ENCODE measurements at places on chromosomes 2 and 18.

GRCh38 chr2:8517850-8518498, 163.9 kb upstream of the ID2 start:
- no peak for DNase-seq

GRCh38 chr2:134253804-134254203, at the start of gene MGAT5:
MGAT5 (plus strand) TSS chr2:134254072; CDS start chr2:134254404, 332 bp downstream.
- DNase-seq = no peak

GRCh38 chr18:10249801-10250200, 204.6 kb upstream of the APCDD1 start:
- DNase-seq = no peak

- no peak for DNase-seq
Measured at GRCh38 chr2:57828221-57828620, 218.4 kb upstream of the VRK2 start.

DNA sequence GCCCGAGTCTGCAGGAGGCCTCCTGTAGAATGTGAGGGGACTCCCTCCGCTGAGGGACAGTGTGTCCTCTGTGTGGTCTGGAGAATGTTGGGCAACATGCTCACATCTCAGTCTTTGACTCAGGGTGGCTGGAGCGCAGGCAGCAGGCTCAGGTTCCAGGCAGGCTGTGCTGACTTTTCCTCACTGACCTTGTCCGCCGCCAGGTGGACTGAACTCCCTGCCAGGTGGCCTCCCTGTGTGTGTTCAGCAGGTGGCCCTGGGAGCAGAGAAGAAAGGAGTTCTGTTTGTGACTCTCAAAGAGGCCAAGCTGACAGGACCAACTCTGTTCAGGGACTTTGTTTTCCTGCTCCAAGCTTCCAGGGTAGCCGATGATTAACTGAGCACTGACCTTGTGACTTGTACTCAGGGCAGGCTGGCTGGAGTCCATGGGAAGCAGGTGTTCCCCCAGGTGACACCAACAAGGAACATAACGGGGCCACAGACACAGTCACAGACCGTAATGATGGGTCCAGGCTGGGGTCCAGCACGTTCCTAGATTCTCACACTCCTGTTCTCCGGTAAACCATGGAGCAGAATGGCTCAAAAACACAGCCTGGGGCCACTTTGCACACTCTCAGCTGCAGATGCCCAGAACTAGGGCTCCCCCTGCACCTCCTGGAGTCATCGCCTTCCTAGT, 439.8 kb downstream of the RNF144A start:
- DNase-seq = no peak

- no peak for DNase-seq
Measured at GRCh38 chr2:70683455-70683854, 84.5 kb downstream of the ADD2 start.

DNA sequence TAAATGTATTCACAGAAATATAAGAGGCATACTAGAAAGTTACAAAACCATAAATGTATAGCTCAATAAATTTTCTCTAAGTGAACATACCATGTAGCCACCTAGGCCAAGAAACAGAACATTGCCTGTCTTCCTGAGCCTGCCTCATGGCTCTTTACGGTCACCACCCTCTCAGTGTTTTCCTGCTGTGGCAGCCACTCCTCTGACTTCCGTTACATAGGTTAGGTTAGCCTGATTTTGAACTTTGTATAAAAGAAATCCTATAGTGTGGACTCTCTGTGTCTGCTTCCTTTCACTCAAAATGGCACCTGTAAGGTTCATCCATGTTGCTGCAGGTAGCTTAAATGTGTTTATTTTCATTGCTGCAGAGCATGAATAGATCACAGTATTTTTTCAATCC, 11.6 kb upstream of the ST3GAL5 start:
- no peak for DNase-seq

DNA sequence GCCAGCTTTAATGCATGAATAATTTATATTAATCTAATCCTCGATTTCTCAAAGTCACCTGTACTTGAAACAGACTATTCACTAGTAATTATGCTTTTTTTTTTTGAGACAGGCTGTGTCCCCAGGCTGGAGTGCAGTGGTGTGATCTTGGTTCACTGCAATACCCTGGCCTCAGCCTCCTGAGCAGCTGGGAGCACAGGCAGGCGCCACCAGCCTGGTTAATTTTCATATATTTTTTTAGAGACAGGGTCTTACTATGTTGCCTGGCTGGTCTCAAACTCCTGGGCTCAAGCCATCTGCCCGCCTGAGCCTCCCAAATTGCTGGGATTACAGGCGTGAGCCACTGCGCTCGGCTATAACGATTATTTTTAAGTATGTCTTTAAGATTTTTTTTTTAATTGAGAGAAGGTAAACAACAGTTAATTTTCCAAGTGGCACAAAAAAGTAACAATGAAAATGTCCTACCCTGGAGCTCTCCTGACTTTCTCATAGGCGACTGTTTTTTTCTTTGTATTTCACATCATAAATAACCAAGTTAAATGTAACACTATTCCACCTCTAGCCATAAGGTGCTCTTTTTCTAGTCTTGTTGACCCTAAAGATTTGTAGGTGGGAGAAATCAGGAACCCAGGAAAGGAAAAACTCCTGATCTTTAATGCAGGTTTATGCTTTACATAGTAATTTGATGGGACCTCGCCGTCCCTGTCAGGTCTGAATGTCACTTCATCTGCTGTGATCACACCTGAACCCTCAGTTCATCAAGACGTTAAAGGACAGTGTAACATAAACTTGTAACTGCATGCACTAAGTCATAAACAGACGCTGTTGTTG, 1.3 kb upstream of the ANKRD12 start:
- no peak for DNase-seq

DNA sequence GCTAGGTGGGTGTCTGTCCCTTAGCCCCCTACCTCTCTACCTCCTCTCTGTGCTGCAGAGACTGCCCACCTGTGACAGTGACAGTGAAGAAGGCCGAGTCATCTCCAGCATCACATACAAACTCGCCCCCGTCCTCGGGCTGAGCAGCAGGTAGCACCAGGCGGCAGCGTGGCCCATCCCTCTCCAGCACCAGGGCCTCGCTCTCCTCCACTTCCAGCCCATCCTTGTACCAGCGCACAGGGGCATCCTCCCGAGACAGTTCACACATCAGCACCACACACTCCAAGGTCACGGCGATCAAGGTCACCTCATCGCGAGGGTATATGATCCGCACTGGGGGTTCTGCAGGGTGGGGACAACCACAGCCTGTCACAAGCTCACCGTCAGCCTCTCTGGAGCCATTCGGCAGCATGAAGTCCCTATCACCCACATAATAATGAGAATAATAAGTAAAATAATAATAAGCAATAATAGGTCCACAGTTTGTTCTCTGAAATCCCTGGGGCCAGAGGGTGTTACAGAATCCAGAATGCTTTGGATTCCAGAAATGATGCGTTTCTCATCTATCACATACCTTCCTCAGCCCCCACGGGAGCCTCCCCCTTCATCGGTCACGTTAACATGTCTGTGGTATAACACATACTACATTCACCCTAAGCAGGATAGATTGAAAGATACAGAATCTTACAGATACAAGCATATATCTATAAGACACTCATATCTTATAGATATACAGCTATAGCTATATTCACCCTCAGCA, 12.0 kb downstream of the OBSL1 start:
- no peak for DNase-seq

DNA sequence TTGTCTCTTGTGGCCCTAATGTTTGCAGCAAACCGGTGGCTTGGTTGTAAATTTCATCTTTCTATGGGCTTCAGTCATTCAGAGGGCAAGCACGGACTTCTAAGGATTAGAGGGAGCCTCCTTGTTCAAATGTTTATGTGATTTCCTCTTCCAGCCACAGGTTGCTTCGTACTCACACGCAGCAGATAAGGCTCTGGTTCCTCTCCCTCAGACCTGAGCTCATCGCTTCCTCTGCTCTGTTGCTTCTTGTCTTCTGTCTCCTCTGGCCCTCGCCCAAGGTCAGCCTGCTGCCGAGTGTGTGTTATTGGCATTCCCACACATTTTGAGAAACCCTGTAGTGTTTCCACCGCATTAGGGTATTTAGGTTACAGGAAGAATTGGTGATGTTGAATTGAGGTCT, 44.0 kb downstream of the MYL12B start:
- no peak for DNase-seq

- no peak for DNase-seq
Measured at GRCh38 chr2:37378411-37378810, 34.0 kb downstream of the QPCT start.

DNA sequence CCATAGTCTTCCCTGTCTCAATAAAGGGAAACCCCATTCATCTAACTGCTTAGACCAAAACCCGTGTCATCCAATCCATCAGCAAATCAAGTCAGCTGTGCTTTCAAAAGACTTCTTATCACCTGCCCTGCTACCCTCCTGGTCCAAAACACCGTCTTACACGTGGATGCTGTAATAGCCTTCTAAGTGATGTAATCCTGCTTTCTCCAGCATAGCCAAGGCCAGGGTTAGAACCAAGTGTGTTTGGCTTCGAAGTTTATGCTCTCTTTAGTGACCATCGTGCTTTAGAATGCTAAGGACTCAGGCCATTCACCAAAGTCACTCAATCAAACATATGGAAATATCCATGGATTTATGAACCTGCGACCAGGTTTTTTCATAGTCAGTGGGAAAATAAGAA, 25.5 kb downstream of the NEB start:
- no peak for DNase-seq

- no peak for DNase-seq
Measured at GRCh38 chr2:12070581-12070980, 324.1 kb downstream of the LPIN1 start.

GRCh38 chr2:16737812-16738211, 72.2 kb upstream of the CYRIA start:
- no peak for DNase-seq

DNA sequence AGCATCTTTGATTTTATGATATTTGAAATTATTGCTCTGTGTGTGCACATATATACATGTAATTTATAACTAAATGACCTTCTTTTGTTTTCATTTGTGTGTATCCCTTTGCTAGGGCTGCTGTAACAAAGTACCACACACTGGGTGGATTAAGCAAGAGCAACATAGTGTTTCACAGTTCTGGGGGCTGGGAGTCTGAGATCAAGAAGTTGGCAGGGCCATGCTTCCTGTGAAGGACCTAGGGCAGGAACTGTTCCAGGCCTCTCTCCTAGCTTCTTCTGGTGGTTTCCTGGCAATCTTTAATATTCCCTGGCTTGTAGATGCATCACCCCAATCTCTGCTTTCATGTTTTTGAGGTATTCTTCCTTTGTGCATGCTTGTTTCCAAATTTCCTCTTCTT, 1043.9 kb downstream of the TSN start:
- DNase-seq = no peak
